Cardiac muscle cell (in vitro differentiated cells and primary cell): ENCODE measurements at places on chromosomes 5 and 9. TPM values are rescaled to one million over a fixed set of nuclear protein-coding genes. Genes with fewer than 3 reads are reported as not detected.

The PLAC8L1 gene
- total RNA-seq = not detected in 2 replicates

The RHOBTB3 gene
- 343 and 477 TPM in 2 replicates for total RNA-seq

GRCh38 chr9:131555841-131556673, 10.7 kb downstream of the PRRT1B start:
- H3K4me1 ChIP-seq = no peaks in the 10 kb centered on the region
- H3K4me3 ChIP-seq = no peak overlapping the region
- no peak overlapping the region for H3K27ac ChIP-seq

DNA sequence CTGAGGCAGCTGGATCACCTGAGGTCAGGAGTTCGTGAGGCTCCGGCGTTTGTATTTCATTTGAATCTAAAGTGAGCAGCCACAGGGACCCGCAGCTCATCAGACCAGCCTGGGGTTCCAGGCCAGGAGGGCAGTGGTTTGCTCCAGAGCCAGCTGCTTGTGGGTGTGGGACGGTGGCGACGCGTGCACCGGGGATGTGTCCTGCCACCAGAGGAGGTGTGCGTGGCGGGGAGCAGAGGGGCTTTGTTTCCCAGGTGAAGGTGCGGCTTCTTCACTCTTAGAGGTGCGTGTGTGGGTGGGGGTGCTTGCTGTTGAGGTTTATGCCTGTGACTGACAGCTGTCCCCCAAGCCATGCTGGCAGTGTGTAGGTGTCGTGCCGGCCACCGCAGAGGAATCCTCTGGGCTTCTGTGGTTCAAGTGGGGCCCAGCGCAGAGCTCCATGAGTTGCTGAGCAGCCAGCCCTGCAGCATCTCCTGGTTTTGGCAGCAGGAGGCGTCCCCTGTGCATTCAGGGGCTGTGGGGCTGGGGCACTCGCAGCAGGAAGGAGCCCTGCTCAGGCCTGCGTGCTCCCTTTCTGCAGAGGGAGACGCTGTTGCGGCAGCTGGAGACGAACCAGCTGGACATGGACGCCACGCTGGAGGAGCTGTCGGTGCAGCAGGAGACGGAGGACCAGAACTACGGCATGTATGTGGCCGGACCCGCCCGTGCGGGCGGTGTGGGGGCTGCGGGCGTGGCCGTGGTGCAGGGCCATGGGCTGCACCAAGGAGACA, 6.9 kb upstream of the AJM1 start:
- H3K27ac ChIP-seq = peak overlapping the region; percentile 57
- DNase-seq = no peak
- peaks cover 4% of the 10 kb centered on the region for H3K4me1 ChIP-seq
- H3K27me3 ChIP-seq = no peaks in the 10 kb centered on the region
- no peak overlapping the region for H3K4me3 ChIP-seq

GRCh38 chr5:135313946-135314345, 85.1 kb downstream of the MACROH2A1 start:
- no peak overlapping the region for H3K4me3 ChIP-seq
- H3K36me3 ChIP-seq = no peaks in the 10 kb centered on the region
- no peak overlapping the region for H3K27ac ChIP-seq
- no peaks in the 10 kb centered on the region for H3K4me1 ChIP-seq

GRCh38 chr5:133892774-133893173, 75.7 kb downstream of the C5orf15 start:
- no peak overlapping the region for H3K27ac ChIP-seq
- no peaks in the 10 kb centered on the region for H3K27me3 ChIP-seq
- no peak overlapping the region for H3K4me3 ChIP-seq
- DNase-seq = no peak
- H3K36me3 ChIP-seq = no peaks in the 10 kb centered on the region

DNA sequence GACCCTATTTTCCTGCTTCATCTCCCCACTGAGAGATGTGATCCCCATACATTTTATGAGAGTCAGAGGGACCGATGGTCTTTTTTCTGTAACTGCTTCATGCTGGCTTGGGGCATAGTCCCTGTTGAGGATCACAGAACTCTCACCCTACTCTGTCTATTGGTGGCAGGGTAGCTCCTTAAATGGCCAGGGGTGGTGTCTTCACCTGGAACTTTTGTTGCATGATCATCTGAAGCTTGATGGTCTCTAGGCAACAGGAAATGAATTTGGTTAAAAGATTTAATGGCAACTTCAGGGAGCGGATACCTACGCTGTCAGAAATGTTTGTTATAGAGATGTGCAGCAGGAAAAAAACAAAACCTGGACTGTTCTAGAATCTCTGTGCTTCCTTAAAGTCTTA, 87.0 kb upstream of the GLIS3 start:
- no peak overlapping the region for H3K27ac ChIP-seq
- no peak for DNase-seq
- no peak overlapping the region for H3K4me3 ChIP-seq
- no peaks in the 10 kb centered on the region for H3K4me1 ChIP-seq
- H3K36me3 ChIP-seq = no peaks in the 10 kb centered on the region

GRCh38 chr9:89776795-89777525, 172.1 kb downstream of the GADD45G start:
- no peak for DNase-seq
- no peak overlapping the region for H3K27ac ChIP-seq
- H3K4me3 ChIP-seq = no peak overlapping the region
- peaks cover 26% of the 10 kb centered on the region for H3K4me1 ChIP-seq

DNA sequence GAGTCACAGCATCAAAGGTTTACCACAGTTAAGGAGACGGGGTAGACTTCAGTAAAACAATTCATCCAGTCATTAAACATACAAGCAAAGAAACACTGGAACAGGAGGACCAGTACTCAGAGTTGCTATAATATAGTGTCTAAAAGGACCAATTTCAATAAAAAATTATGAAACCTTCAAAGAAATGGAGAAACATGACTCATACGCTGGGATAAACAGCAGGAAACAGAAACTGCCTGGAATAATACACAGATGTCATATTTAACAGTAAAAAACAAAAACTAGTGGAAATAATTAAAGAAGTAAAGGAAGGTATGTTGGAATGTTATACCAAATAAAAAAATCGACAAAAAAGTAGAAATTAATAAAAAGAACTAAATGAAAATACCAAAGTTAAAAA, 1075.9 kb downstream of the NR2F1-AS1 start:
- no peaks in the 10 kb centered on the region for H3K27me3 ChIP-seq
- H3K4me1 ChIP-seq = no peaks in the 10 kb centered on the region
- no peak overlapping the region for H3K27ac ChIP-seq
- DNase-seq = no peak

- H3K27ac ChIP-seq = no peak overlapping the region
- no peaks in the 10 kb centered on the region for H3K36me3 ChIP-seq
- H3K4me1 ChIP-seq = no peaks in the 10 kb centered on the region
- H3K4me3 ChIP-seq = no peak overlapping the region
- no peak for DNase-seq
Observed at GRCh38 chr9:107090218-107090617, 192.9 kb upstream of the RAD23B start.

GRCh38 chr9:15513335-15513734, 2.6 kb upstream of the PSIP1 start:
- DNase-seq = peak; percentile 45
- H3K27ac ChIP-seq = no peak overlapping the region
- peaks cover 13% of the 10 kb centered on the region for H3K4me1 ChIP-seq
- no peak overlapping the region for H3K4me3 ChIP-seq
- H3K36me3 ChIP-seq = no peaks in the 10 kb centered on the region
- no peaks in the 10 kb centered on the region for H3K27me3 ChIP-seq

The RLN2 gene
- total RNA-seq = 0.92 TPM in 1 of 2 replicates, not detected in the other

DNA sequence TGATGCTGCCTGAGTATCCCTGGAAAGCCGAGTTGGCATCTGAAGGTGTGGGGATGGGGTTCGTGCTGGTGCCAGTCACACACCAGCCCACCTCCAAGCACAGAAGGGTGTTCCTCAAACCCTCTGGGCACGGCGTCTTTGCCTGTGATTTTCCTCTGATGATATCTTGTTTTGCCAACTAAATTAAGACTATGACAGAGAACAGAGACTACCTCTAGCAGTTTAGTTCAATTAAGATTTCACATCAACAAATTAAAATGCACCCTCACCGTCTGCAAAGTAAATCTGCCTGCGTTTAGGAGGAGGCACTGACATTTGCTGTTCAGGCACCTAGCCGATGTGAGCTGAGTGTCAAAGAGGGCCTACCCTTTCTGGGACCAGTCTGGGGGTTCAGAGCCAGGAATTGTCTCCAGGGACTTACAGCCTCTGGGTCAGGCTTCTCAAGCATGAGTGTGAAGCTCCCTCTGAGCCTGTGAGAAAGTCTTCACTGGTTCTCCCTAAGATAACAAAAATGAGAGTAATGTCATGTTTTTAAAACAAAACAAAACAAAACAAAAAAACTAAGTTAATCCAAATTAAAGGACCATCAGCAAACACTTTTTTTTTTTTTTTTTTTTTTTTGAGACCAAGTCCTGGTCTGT, 55.4 kb upstream of the CTNNA1 start:
- no peak for DNase-seq
- no peaks in the 10 kb centered on the region for H3K27me3 ChIP-seq
- no peak overlapping the region for H3K4me3 ChIP-seq

- no peaks in the 10 kb centered on the region for H3K27me3 ChIP-seq
- H3K27ac ChIP-seq = no peak overlapping the region
- no peaks in the 10 kb centered on the region for H3K36me3 ChIP-seq
- DNase-seq = peak; percentile 87
Observed at GRCh38 chr9:105053209-105053652, 125.3 kb upstream of the ABCA1 start.

The ATOX1 gene
- total RNA-seq = 68.2 and 168 TPM in 2 replicates

- no peak for DNase-seq
- H3K27me3 ChIP-seq = no peaks in the 10 kb centered on the region
- H3K4me3 ChIP-seq = peak overlapping the region; percentile 60
- H3K36me3 ChIP-seq = peaks cover 6% of the 10 kb centered on the region
Observed at GRCh38 chr9:128321879-128322403, 306 bp downstream of the TRUB2 start.

The SMARCA2 gene
- total RNA-seq = 31.3 and 43.0 TPM in 2 replicates

The PAEP gene
- total RNA-seq = not detected in 2 replicates

GRCh38 chr9:125496313-125496834, 210.6 kb downstream of the MAPKAP1 start:
- H3K36me3 ChIP-seq = no peaks in the 10 kb centered on the region
- DNase-seq = no peak
- peaks cover 11% of the 10 kb centered on the region for H3K4me1 ChIP-seq
- no peak overlapping the region for H3K27ac ChIP-seq
- H3K27me3 ChIP-seq = no peaks in the 10 kb centered on the region

DNA sequence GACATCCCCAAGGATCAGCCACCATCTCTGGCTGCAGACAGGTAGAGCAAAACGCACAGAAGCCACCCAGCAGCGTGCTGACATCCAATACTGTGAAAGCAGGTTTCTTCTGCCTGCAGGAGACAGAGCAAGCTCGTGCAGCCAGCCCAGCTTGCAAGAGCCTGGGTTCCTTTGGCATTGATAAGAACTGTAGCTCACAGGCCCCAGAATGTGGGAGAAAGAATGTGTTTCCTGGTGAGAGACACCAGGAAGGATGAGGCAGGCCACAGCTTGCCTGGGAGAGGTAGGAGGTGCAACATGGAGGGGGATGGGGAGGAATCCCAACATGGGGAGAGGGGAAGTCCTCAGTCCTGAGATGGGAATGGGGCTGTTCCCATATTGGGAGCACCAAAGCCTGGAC, 34.0 kb upstream of the ARAP3 start:
- H3K4me1 ChIP-seq = peaks cover 9% of the 10 kb centered on the region
- no peak for DNase-seq
- no peak overlapping the region for H3K27ac ChIP-seq
- no peaks in the 10 kb centered on the region for H3K36me3 ChIP-seq
- H3K4me3 ChIP-seq = no peak overlapping the region
- H3K27me3 ChIP-seq = no peaks in the 10 kb centered on the region

GRCh38 chr9:136673975-136674785, 11.5 kb downstream of the EGFL7 start:
- DNase-seq = no peak
- H3K27me3 ChIP-seq = no peaks in the 10 kb centered on the region
- no peaks in the 10 kb centered on the region for H3K36me3 ChIP-seq
- H3K4me1 ChIP-seq = no peaks in the 10 kb centered on the region

The F2RL1 gene
- not detected in 2 replicates for total RNA-seq

DNA sequence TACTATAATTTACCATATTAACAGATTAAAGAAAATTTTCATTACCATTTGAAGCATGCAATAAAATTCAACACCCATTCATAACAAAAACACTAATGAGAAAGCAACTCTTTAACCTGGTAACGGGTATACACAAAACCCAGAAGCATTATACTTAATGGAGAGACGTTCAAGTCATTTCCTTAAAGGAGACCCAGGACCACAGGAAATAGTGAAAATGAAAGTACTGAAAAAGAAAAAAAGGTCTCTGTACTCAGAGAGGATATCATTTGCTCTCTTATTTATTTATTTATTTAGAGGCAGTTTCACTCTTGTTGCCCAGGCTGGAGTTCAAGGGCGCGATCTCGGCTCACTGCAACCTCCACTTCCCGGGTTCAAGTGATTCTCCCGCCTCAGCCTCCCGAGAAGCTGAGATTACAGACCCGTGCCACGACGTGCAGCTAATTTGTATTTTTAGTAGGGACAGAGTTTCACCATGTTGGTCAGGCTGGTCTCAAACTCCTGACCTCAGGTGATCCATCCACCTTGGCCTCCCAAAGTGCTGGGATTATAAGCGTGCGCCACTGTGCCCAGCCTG, 61.6 kb downstream of the SETX start:
- H3K36me3 ChIP-seq = peaks cover 27% of the 10 kb centered on the region
- no peak overlapping the region for H3K4me3 ChIP-seq
- DNase-seq = no peak
- H3K27ac ChIP-seq = no peak overlapping the region

- no peak overlapping the region for H3K27ac ChIP-seq
- H3K36me3 ChIP-seq = no peaks in the 10 kb centered on the region
- H3K27me3 ChIP-seq = no peaks in the 10 kb centered on the region
- no peaks in the 10 kb centered on the region for H3K4me1 ChIP-seq
- H3K4me3 ChIP-seq = no peak overlapping the region
Observed at GRCh38 chr5:30765227-30765626, 428.3 kb upstream of the CDH6 start.

The ADGRD2 gene
- not detected in 2 replicates for total RNA-seq

DNA sequence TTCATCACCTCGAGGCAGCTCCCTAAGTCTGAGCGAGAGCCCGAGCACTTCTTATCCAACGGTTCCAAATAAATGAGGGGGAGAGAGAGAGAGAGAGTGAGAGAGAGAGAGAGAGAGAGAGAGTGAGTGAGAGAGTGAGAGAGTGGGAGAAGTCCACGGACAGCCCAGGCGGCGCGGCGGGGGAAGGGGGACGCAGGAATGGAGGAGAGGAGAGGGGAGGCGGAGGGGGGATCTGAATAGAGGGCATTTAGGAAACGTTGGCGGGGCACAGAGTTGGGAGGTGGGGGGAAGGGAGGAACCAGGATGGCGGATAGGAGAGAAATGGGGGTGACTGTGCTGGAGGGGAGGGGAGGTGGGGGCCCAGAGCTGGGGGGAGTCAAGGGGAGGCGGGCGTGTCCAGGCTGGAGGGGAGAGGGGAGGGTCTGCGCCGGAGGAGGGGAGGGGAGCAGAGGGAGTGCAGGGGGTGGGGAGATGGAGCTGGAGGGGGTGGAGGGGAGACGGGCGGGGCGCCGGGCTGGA, 398 bp upstream of the BASP1 start:
- peak overlapping the region; percentile 80 for H3K4me3 ChIP-seq
- H3K36me3 ChIP-seq = no peaks in the 10 kb centered on the region
- H3K27me3 ChIP-seq = no peaks in the 10 kb centered on the region
- H3K4me1 ChIP-seq = peaks cover 7% of the 10 kb centered on the region
- peak; percentile 75 for DNase-seq

- no peaks in the 10 kb centered on the region for H3K27me3 ChIP-seq
- H3K4me3 ChIP-seq = no peak overlapping the region
- peaks cover 13% of the 10 kb centered on the region for H3K4me1 ChIP-seq
- peaks cover 10% of the 10 kb centered on the region for H3K36me3 ChIP-seq
- peak overlapping the region; percentile 51 for H3K27ac ChIP-seq
- DNase-seq = no peak
Observed at GRCh38 chr5:133953568-133954145, 14.8 kb downstream of the C5orf15 start.

GRCh38 chr5:176507911-176508310, 29.3 kb downstream of the RNF44 start:
- H3K4me3 ChIP-seq = no peak overlapping the region
- no peaks in the 10 kb centered on the region for H3K27me3 ChIP-seq
- DNase-seq = no peak
- H3K4me1 ChIP-seq = no peaks in the 10 kb centered on the region
- peaks cover 25% of the 10 kb centered on the region for H3K36me3 ChIP-seq
- peak overlapping the region; percentile 75 for H3K27ac ChIP-seq
